ENCODE measurements at places on chromosomes 5 and 9.

- no peak for DNase-seq
These were observed 60.0 kb upstream of the RARS1 start for GRCh38 chr5:168426007-168426863.

- DNase-seq: no peak
These were observed 121.8 kb downstream of the ZNF354C start for GRCh38 chr5:179181988-179182387.

DNA sequence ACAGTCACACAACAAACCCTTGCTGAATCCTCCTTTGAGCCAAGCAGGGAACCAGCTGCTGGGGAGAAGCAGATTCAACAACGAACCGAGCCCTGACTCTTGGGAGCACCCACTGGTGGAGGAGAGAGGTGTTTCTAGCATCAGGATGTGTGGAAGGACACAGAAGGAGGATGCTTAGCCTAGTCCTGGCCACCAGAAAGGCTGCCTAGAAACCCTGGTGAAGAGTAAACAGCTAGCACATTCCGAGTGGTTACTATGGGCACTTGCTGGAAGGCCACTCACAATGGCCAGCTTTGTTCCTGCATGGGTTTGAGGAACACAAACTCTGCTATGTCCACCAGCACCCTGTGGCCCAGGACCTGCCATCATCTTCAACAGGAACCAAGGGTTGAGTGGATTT is 1.8 kb downstream of the TIFAB start:
- no peak for DNase-seq

DNA sequence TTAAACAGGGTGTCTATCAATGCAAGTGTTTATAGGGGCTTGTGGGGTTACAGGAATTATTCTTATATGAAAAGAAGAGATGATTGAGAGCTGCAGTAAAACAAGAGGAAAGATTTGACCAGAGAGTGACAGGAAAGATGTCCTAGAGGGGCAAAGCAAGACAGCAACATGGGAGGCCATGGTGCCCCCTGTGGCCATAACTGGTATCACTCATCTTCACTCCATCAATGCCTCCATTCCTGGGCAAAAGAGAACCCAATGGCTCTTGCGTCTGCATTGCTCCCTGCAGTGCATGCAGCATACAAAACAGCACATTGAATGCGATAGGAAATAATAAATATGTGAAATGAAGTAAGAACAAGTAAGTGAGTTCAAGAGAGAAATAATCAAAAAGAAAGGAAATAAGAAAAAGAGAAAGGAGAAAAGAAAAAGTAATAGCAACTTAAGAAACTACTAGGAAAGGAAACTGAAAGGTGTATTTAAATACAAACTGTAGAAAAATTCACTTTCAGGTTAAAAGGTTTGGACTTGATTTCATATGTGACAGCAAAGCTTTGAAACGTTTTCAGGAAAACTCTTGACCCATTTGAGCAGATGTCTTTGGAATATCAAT is 206.6 kb downstream of the SEMA5A start:
- DNase-seq: no peak

DNA sequence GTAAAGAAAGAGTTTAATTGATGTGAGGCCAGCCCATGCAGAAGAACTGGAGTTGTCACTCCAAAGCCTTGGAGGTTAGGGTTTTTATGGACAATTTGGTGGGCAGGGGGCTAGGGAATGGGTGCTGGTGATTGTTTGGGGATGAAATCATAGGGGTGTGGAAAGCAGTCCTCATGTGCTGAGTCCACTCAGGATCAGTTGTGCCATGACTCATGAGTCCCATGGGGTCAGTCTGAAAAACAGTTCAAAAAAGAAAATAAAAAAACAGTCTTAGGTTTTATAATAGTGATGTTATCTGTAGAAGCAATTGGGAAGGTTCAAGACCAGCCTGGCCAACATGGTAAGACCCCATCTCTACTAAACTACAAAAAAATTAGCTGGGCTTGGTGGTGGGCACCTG is 162.3 kb downstream of the KDM4C start:
- DNase-seq: no peak

- no peak for DNase-seq
These were observed 60.5 kb upstream of the C9orf72 start for GRCh38 chr9:27633764-27634163.

- DNase-seq: no peak
These were observed 70.0 kb upstream of the ZSWIM6 start for GRCh38 chr5:61262080-61262479.

DNA sequence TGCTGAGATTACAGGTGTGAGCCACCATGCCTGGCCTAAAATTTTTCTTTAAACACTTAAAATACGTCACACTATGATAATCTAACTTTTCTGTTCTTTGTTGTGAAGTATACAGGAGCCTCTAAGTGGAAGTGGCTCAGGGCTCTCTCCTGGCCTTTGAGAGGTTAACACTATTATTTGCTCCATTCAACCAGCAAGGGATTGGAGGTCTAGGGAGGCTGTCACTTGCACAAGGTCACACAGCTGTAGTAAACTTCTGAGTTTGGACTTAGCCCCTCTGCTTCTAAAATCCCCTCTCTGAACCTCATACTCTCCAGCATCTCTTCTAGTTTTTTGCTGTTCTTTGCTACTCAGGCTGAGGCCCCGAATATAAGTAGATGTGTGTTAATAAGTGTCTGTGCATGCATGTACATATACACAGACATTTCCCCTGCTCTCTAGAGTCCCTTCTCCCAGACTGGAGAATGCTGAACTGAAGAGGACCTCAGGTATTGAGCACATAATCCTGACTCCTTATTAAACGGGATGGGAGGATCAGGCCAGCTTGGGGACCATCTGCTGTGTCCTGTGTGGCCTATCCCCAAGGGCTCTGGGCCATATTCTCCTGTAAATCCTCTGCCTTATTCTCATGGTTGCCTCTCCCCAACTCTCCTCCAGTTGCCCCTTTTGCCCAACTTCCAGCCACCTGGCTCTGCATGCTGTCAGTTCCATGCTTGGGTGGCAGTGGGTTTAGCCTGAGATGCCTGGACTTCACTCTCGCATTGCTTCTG is 87.0 kb upstream of the SPRY4 start:
- DNase-seq: no peak

- DNase-seq: no peak
These were observed 165.7 kb downstream of the MPDZ start for GRCh38 chr9:13113751-13114150.

- DNase-seq: no peak
These were observed 629.0 kb upstream of the PTPRD start for GRCh38 chr9:11241779-11242178.

GRCh38 chr5:106877881-106878280 is 792.9 kb downstream of the EFNA5 start:
- DNase-seq: no peak

DNA sequence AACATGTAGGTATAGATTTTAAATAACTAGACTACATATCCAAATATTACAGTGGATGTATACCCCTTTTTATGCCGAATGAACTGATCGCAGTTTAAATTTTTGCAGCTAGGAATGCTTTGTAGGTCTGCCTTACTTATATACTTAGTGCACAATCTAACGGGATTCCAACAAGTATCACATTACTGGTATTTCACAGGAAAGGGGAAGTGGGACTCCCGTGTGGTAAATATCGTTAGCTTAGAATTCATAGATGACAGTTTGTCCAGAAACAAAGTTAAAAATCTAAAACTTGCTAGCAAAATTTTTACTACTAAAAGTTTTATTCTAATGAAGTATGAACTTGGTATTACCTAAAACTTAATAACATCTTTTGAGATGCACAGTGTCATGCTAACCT is 193.5 kb upstream of the TLX3 start:
- no peak for DNase-seq

DNA sequence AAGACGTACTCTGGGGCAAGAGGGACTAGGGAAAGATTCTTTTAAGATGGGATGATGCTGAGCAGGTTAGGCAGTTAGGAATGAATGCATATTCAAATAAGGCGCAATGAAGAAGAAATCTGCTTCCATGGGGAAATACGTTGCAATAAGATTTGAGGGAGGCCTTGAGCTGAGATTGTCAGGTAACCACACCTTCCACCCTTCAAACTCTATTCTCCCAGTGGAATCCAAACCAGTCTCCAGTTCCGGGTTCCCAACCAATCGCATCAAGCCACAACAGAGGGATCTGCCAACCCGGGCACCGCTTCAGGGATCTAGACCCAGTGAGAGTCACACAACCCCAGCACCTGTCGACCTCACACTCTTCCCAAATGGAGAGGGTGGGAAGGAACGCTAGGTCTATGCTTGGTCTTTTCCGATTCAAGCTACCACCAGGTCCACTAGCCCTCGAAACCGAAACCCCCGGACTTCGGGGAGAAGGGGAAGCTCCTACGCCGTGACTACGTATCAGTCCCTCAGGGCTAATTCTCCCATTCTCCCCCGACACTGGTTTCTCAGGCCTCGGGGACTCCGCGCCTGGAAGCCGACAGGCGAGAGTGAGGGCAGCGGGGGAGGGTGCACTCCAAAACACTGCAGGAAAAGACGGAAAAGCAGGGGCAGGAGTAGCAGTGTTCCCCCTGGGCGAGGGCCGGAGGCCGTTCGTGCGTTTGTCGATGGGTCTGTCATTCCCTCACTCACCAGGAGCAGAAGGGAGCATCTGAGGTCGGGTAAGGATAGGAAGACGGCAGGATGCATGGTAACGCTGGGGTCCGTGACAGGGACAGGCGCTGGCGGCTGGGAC is 534 bp downstream of the ERP44 start:
- peak; percentile 48 for DNase-seq

DNA sequence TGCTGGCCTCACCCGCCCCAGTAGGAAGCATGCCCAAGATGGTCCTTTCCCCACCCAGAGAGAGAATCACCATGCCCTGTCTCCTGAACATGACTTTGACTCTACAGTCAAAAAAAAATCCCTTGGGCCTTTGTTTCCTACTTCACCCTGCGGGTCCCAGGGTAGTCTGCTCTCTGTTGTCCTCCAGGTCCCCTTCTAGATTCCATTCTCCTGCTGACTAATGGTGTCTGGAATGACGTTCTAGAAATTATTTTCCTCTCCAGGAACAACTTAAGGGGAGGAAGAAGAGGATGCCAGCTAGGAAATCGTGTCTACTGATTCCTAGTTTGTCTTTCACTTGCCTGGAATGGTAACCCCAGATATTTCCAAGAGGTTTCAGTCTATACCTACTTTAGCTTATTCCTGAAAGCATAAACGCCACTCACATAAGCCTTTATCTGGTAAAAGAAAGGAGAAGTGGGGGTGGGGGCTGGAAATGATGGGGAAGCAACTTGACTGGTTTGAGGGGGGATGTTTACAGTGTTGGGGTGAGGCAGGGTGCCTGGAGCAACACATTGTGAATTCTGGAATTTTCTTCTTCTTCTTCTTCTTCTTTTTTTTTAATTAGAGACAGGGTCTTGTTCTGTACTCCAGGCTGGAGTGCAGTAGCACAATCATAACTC is 93.9 kb downstream of the SNX18 start:
- DNase-seq: no peak

GRCh38 chr5:38420691-38421390 is 135.6 kb downstream of the LIFR start:
- DNase-seq: no peak

DNA sequence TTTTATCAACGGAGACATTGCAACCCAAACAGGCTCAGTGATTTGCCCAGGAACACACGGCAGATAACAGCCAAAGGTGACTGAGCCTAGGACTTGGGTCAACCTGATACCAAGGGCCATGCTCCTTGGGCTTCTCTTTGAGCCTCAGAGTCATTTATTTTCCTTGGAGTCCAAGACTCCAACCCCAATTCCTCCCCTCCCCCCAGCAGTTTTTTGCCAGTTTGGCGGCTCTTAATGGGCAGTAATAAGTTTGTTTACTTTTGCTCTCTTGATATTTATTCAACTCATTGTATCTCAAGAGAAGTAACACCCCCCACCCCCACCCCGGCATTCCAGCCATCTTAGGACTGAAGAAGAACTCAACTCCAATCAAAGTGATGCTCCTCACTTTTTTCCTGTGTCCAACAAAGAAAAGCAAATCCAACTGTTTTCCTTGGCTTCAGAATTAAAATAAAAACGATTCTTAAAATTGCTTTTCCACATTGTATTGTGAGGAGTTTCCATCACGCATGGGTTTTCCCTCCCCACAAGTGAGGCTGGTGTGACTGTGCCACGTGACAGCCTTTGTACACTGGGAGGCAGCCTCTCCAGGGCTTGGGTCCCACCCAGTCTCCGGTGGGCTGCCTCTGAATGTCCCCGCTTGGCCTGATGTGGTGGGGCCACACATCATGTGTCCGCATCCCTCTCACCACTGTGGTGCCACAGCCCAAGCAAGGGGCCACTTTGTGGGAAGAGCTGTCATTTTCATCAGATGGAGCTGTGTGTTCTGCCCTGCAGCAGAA is 9.1 kb downstream of the ANGPTL2 start:
- no peak for DNase-seq

- no peak for DNase-seq
These were observed 90.9 kb upstream of the COX7C start for GRCh38 chr5:86526811-86527348.

DNA sequence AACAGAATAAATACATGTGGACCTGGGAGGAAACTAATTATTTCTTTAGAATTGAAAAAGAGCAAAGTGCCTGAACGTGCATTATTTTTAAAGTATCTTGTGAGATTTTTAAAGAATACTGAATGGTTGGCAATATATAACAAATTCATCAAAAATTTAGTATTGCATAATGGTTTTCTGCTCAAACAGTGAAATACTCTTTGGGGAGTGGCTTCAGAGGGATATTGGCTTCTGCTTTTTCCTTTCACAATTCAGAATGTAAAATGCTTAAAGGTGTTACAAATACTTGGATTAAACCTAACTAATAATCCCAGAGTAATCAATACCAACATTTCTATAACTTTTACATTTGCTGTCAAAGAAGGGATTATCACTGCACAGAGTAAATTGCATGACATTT is 379.3 kb upstream of the CHD1 start:
- DNase-seq: no peak

DNA sequence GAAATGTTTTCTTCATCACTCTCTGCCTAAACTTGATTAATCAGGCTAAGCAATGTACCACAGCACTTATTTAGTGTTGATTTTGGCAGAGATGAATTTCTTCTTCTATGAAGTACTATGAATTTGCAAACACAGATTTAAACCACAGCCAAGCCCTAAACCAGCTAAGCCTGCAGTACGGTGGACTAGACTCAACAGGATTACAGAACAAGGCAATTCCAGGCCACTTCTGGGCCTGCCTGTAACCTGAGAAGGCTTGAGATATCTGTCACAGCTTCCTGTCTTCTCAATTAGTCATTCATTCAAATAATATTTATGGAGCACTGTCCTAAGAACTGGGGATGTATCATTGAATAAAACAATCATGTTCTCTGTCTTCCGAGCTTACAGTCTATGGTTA is 32.4 kb upstream of the CAST start:
- no peak for DNase-seq

DNA sequence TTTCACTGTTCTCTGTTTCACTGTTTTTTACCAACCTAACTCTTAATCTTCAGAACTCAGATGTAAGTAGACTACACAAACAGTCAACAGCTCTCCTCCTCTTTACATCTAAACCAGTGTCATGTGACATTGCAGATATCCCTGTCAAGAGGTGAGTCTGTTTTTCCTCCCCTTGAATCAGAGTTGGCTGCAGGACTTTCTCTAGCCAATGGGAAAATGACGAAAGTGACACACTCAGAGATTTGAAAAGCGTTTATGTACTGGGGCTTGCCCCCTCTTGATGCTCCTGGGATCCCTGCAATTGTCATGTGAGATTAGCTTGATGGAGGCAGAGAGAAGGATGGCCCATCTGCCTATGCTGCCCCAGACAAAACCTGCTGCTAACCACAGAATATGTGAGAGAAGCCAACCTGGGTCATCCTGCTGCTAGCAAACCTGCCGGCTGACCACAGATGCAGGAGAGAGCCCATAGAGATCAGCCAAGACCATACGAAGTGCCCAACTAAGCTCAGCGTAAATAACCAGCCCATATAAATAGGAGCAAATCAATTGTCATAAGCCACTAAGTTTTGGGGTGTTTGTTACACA is 111.1 kb downstream of the ASTN2 start:
- DNase-seq: no peak

Measured in anterior cingulate cortex (tissue), 58 donors.